ENCODE measurements at places on chromosomes 11 and 22.

- no peak for DNase-seq
These were observed 20.9 kb upstream of the TMEM191C start for GRCh38 chr22:21446128-21446826.

- DNase-seq = peak; percentile 30
These were observed 11.6 kb upstream of the ALKBH3 start for GRCh38 chr11:43868852-43869567.

- DNase-seq = no peak
These were observed 107.6 kb downstream of the CCDC34 start for GRCh38 chr11:27255447-27255828.

DNA sequence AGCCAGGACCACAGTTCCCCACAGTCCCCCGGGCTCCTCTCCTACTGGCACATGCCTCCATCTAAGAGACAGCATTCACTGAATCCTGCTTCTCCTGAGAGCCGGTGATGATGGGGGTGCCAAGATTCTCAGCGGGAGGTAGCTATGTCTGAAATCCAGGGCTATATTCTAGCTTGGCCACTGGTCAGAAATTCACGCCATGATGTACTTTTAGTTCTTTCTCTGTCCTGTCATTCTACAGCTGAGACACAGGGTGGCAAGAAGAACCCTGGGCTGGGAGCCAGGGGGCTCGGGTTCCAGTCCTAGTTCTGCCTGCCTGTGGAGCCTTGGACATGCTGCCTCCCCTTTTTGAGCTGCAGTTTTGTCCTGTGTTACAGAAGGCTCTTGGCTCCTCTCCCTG lies 59.2 kb upstream of the PHOX2A start:
- DNase-seq = no peak

- no peak for DNase-seq
These were observed 5.1 kb upstream of the A4GALT start for GRCh38 chr22:42725606-42726355.

GRCh38 chr11:25597696-25598095 lies 734.2 kb upstream of the ANO3 start:
- no peak for DNase-seq

- DNase-seq = no peak
These were observed 199.1 kb downstream of the SWAP70 start for GRCh38 chr11:9862981-9863380.

GRCh38 chr22:40766956-40767355 lies 52.2 kb downstream of the SLC25A17 start:
- DNase-seq = no peak

DNA sequence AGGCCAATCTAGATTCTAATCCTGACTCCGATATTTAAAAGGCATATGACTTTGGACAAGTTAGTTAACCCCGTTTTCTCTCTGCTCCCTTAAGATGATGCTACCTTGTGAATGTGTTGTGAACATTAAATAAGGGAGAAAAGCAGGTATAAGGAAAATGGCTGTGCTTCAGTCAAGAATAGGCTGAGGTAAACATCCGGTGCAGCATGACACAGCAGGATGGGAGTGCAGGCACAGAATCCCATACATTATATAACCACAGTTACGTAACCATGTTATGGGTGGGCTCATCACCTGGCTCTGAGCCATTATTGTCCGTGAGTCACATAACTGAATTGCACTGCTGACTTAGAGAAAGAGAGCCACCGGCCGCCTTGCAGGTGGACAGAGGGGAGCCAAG lies 382.2 kb upstream of the ANO5 start:
- no peak for DNase-seq

DNA sequence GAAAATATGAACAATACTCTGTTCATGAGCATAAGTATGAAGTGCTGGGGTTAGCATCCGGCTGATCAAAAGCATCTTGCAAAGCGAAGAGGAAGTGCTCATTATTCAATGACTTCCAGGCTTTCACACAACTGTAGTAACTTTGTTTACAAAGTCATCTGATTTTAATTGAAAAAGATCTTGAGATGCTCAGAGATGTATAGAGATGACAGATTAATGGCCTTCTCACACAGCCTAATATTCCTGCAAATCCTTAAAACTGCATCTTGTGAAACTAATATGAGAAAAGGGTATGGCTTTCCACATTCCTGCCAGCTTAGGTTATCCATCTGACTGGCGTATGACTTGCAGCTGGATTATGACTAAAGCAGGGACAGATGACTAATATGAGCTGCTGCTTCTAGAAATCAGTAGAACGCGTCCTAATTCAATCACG lies 125.4 kb downstream of the CASP12 start:
- no peak for DNase-seq
